LHCN-M2 (cell line): ENCODE measurements at places on chromosomes 1 and 21. TPM values are rescaled to one million over a fixed set of nuclear protein-coding genes. Genes with fewer than 3 reads are reported as not detected.

The WNT3A gene
- total RNA-seq, result not detected in 2 replicates

The COL16A1 gene
- total RNA-seq, result 9.8 and 11.5 TPM in 2 replicates

The OR6N1 gene
- total RNA-seq, result not detected in 2 replicates

GRCh38 chr1:20578062-20578461 lies 10.8 kb upstream of the CDA start:
- no peak for DNase-seq

GRCh38 chr1:95888941-95889390 lies 655.0 kb downstream of the RWDD3 start:
- no peak for DNase-seq

DNA sequence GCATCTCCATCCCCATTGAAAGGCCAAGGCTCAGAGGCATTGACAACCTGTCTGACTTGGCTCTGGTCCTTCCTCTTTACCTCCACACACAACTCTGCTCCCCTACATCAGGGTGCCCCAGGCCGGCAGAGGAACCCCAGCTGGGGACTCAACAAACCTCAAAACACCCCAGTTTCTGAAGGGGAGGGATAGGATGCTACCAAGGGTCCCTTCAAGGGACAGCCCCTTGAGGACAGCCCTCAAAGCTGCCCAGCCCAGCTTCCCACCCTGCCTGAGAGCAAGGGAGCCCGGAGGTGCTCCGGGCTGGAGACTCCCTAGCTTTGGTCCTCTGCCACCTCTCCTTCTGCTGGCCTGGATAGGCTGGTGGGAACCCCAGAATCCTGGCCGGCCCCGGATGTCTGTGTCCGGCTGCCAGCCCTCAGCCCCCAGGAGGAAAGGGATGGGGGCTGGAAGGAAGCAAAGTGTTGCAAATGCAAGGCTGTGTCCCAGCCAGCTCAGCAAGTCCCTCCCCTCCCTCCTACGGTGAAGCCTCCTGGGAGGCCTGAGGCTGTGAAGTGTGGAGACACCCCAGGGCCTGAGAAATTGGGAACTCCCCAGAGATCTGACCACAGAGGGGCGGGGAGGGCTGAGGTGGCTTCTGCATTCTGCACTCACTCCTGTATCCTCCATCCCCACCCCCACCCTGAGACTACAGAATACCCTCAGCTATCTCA lies 1.1 kb upstream of the MARCKSL1 start:
- peak; percentile 35 for DNase-seq

- DNase-seq, result no peak
Observed at GRCh38 chr21:14862794-14863720, 201.7 kb downstream of the NRIP1 start.

DNA sequence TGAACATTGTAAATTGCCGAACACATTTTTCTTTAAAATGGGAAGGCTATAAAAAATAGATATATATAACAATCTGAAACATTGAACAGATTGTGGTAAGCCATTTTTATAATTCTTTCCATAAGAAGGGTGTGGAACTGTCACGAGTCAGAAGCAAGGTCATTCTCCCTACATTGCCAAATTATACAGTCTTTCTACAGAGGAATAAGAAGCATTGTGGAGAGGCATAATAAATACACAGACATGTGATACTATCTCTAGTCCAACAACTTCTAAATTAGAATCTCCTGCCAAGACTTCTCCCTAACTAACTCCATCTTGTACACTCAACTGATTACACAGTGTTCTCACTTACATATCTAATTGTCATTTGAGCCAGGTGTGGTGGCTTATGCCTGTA lies 227.9 kb downstream of the CENPF start:
- DNase-seq, result no peak

DNA sequence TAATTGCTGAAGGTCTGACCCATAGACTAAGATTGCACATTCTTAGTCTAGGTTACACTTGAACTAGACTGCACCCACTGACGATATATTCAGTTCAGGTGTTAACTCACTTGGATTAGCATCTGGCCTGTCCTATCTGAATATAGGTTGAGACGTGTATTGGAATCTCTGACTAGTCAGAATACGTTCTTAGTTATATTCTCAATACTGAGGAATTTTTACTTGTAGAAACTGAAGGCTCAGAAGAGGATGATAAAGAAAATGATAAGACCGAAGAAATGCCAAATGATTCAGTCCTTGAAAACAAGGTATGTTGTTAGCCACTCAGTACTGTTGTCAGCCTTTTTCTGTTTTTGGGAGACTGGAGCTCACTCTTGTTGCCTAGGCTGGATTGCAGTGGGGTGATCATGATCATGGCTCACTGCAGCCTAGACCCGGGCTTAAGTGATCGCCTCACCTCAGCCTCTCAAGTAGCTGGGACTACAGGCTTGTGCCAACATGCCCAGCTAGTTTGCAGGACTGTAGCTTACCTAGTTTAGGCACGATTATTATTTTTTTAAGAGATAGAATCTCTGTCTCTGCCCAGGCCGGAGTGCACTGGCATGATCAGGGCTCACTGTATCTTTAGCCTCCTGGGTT lies 10.8 kb downstream of the CCDC17 start:
- DNase-seq, result no peak

- DNase-seq, result no peak
Observed at GRCh38 chr21:20030390-20030789, 967.8 kb upstream of the NCAM2 start.

DNA sequence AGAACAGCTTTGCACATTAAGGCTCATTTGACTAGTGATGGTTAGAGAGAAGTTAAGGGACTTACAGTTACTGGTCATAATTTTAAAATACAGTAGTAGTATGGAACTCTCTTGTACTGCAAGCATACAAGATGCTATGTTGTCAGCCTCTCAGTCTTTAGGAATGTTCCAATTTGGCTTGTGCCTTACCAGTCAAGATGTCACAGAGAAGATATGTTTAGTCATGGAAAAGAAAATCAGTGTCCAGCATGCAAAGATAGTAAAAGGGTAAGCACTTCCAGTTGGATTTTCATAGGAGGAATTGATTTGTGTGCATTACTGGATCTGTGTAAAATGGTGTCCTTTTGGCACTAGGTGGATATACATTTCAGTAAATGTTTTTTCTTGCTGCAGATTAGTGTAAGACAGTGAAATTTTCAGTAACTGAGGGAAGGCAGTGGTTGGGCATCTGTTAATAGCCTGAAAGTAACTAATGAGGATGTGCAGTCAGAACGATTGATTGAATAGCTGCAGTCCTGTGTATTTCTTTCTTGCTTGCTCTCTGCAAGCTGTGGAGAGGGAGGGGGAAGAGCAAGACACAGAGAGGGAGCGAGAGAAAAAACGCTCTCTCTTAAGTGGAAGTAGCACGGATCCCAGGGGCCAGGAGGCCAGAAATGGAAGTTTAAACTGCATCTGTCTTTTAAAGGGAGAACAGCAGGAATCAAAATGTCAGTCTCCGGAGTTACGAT lies 108.2 kb downstream of the CLEC20A start:
- DNase-seq, result no peak

DNA sequence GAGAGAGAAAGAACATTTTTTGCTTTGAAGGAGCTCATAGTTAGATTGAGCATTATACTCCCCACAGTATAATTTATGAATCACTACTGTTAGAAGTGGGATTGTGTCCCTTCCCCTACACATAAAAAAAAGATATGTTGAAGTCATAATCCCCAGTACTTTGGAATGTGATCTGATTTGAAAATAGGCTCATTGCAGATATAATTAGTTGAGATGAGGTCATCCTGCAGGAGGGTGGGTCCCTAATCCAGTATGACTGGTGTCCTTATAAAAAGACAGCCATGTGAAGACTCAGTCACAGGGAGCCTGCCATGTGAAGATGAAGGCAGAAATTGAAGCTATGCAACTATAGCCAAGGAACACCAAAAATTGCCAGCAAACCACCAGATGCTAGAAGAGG lies 76.4 kb downstream of the TGFB2 start:
- DNase-seq, result no peak

DNA sequence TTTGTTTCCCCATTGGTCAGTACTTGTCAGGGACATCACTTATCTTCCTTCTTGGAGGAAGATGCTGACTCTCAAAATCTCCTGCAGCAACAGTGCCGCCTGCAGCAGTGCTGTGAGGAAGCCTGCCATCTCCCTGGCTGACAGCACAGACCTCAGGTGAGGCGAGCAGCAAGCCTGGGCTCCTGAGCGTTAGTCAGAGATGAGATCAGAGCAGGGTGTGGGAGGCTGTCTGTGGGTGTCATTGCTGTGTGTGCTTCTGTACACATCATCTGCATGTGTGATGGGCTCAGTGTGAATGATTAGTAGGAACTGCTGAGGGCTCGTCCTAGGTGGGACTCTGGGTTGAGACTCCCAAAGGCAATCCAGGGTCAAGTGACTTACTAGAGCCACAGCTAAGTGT lies 6.1 kb downstream of the STRIP1 start:
- no peak for DNase-seq

- DNase-seq, result no peak
Observed at GRCh38 chr21:45560106-45561021, 18.1 kb upstream of the SLC19A1 start.

GRCh38 chr1:156508205-156508954 lies 7.8 kb upstream of the MEF2D start:
- DNase-seq, result peak; percentile 58
